ENCODE measurements at places on chromosomes 1 and 21. TPM values are rescaled to one million over a fixed set of nuclear protein-coding genes. Genes with fewer than 3 reads are reported as not detected.

DNA sequence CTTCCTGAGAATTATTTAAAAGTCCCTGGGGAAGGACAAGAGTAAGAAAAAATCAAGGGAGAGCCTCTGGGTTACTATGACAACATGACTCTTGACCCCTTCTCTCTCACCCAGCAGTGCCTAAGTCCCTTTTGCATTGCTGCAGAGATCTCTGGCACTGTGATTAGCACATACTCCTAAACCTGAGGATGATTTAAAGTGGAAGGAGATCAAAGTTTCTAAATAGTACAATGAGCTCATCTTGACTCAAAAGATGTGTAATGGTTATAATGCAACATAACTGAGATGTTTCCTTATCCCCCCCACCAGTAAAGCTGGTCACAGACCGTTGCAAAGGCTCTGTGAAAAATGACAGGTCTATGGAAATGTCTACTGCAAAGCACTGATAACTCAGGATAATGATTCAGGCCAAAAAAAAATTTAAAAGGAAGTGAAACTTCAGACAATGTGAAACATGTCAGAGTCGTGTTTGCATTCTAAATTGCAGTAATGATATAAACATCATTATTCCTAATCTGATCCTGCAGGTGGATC is 519.2 kb downstream of the KIF26B start:
- DNase-seq = peak; percentile 60

DNA sequence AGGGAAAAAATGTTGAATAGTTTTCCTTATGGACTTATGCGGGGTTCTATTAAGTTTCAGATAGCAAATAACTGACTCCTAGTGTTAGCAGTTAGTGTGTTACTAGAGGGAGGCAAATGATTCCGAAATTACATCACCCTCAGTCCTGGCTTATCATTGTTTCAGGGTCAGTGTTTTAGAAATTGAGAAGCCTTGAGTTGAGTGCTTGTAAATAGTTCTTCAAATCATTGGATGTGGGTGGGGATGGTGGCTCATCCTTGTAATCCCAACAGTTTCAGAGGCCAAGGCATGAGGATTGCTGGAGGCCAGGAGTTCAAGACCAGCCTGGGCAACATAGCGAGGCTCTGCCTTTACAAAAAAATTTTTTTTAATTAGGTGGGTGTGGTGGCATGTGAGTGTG is 21.3 kb downstream of the SOAT1 start:
- DNase-seq = peak; percentile 28

- DNase-seq = no peak
Observed at GRCh38 chr1:58398714-58399113, 147.8 kb downstream of the OMA1 start.

ATP1A4 gene
- not detected for total RNA-seq

TBX15 gene
- not detected for total RNA-seq

DNA sequence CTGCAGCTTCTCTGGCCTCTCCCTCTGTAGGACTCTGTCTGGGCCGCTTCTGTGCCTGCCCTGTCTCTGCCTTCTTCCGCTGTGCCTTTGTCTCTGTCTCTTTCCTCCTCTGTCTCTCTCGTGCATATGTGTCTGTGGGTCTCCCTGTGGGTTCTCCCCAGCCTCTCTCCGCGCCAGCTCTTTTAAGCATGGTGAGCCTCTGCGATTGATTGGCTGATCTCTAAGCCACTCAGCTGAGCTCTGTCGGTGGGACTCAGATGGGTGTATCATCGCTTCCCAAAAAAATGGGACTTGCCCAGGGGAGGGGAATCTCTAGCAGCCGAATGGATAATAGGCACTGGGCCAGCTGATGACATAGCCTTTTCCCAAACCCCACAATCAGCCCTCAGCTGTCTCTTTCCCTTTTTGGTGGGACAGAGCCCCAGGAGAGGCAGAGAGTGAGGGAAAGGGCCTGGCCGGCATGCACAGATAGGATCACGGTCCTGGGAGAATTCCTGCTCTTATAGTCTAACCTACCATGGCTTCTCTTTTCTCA is at the start of gene ADAMTS4:
TSS of gene ADAMTS4 (minus strand) at position 158 of the 535 bp plus-strand sequence. CDS start 427 bp downstream, outside the sequence.
- DNase-seq = peak; percentile 76

- no peak for DNase-seq
Observed at GRCh38 chr1:209430107-209430506, 153.4 kb upstream of the CAMK1G start.

ANGPTL7 gene
- under 0.01 TPM for total RNA-seq

C1QTNF12 gene
- 0.36 TPM for total RNA-seq

- DNase-seq = no peak
Observed at GRCh38 chr1:160646711-160647328, at the start of gene SLAMF1. TSS of gene SLAMF1 (minus strand) at chr1:160647044. CDS start at chr1:160646945, 99 bp downstream.

DNA sequence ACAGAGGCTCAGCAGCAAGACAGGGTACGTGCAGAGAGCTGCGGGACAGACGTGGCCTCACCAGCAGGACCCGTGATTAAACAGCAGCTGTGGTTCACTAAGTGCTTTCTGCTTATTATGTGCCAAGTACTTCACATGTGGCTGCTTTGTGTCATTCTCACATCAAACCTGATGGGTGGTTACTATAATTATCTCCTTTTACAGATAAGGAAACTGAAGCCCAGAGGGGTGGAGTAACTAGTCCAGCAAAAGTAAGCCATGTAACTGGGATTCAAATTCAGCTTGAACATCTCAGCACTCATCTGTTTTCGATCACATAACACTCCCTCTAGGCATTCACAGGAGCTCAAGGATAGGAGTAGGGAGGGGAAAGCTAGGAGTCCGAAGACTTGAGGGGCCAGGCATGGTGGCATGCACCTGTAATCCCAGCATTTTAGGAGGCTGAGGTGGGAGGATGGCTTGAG is 50.8 kb upstream of the CLIC4 start:
- peak; percentile 53 for DNase-seq

OR2T29 gene
- not detected for total RNA-seq

LCE2C gene
- not detected for total RNA-seq

- DNase-seq = no peak
Observed at GRCh38 chr1:115755456-115756370, 12.8 kb downstream of the CASQ2 start.

GRCh38 chr1:56190806-56191365 is 388.5 kb downstream of the PLPP3 start:
- DNase-seq = peak; percentile 40

CD2 gene
- not detected for total RNA-seq

- DNase-seq = peak; percentile 90
Observed at GRCh38 chr1:68384872-68385411, 64.8 kb downstream of the RPE65 start.

C1orf141 gene
- not detected for total RNA-seq

CYB561D1 gene
- 5.7 TPM for total RNA-seq

GRCh38 chr1:166870584-166870983 is 5.5 kb downstream of the TADA1 start:
- DNase-seq = no peak

- DNase-seq = no peak
Observed at GRCh38 chr1:165845992-165846748, 18.8 kb downstream of the UCK2 start.

DNA sequence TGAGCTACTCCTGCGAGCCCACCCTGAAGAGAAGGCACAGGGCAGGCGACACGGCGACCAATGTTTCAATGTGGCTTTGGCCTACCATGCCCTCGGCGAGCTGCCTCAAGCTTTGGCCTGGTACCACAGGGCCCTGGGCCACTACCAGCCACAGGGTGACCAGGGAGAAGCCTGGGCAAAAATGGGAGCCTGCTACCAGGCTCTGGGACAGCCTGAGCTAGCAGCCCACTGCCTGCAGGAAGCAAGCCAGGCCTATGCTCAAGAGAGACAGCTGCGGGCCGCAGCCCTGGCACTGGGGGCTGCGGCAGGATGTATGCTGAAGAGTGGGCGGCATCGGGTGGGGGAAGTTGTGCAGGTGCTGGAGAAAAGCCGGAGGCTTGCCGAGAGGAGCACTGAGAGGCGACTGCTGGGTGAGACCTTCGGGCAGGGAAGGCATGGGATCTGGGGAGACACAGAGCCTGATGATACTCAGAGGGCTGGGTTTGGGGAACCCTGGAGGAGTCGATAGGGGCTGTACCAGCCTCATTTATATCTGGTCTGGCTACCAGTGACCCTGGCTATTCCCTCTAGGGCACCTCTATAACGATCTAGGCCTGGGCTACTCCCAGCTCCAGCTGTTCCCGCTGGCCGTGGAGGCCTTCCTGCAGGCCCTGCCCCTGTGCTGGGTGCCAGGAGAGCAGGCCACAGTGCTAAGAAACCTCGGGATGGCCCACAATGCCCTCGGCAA is 2.3 kb downstream of the TTC24 start:
- no peak for DNase-seq

- DNase-seq = no peak
Observed at GRCh38 chr1:184493987-184494388, 107.2 kb downstream of the C1orf21 start.

DNA sequence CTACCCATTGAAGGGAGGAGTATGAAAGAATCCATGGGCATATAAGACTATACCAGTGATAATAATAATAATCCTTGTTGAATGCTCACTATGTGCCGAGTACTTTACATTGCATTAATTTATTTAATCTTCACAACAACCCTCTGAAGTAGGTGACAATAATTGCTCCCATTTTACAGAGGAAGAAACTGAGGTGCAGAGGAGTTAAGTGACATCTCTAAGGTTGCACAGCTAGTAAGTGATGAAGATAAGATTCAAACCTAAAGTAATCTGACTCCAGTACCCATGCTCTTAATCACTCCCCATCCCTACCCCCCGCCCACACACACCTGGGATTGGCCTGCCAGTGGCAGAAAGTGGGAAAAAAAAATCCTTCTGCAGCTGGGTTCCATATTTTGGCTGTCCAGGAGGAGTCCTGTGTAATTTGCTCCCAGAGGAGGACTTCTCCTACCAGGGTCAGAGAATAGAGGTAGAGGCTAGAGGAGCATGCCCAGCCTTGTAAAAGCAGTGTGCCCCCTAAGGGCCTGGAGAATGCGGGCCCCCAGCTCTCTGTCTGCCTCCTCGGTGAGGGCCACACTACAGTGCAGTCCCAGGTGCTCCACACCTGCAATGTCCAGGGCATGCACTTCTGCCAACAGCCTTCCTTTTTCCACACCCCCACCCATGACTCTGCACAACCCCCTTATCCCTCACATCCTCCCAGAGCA is 57.8 kb downstream of the TMEM53 start:
- no peak for DNase-seq

DNA sequence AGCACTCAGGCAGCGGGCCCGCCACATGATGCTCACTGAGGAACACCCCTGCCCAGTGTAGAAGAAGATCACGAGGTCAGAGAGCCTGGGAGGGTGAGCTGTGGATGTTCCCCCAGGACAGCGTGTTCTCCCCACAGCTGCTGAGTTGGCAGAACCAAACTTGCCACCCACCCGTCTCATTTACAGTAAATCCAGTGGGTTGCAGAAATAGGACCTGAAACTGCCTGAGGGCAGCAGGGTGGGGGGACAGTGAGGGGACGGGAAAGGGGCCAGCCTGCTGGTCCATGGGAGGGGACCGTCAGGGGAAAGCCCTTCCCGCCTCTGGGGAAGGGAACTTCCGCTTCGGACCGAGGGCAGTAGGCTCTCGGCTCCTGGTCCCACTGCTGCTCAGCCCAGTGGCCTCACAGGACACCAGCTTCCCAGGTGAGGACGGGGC is at the start of gene C1QB:
TSS of gene C1QB (plus strand) at position 356 of the 436 bp plus-strand sequence. CDS start 6,227 bp downstream, outside the sequence.
- no peak for DNase-seq

RGSL1 gene
- total RNA-seq = not detected

SERPINC1 gene
- total RNA-seq = not detected

GRCh38 chr1:184019506-184019905 is 18.0 kb downstream of the COLGALT2 start:
- no peak for DNase-seq

FAM177B gene
- total RNA-seq = not detected

RSPH1 gene
- total RNA-seq = not detected

- DNase-seq = no peak
Observed at GRCh38 chr1:88897070-88897730, 5.8 kb upstream of the GTF2B start.

DNA sequence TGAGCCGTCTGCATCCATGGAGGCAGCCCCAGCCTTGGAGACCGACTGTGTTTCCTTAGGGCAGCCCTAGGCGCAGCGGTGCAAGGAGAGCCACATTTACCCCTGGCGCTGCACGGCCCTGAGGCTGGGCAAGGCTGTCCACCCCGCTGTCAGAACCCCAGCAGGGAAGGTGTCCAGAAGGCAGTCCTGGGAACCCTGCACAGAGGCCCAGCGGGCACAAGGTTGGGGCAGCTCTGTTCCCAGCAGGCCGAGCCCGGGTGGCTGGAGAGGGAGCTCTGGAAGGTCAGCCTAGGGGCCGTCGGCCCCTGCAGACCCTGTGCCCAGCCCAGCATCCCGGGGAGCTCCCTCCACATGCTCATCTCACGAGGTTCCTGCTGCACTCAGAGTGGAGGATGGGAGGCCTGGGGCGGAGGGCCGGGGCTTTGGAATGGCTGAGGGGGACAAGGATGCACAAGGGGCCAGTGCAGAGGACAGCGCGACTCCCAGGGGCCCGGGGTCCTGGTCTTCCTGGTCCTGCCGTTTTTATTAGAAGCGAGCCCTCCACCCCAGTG is 19.9 kb upstream of the SAMD11 start:
- no peak for DNase-seq

RCAN1 gene
- 183 TPM for total RNA-seq

DNA sequence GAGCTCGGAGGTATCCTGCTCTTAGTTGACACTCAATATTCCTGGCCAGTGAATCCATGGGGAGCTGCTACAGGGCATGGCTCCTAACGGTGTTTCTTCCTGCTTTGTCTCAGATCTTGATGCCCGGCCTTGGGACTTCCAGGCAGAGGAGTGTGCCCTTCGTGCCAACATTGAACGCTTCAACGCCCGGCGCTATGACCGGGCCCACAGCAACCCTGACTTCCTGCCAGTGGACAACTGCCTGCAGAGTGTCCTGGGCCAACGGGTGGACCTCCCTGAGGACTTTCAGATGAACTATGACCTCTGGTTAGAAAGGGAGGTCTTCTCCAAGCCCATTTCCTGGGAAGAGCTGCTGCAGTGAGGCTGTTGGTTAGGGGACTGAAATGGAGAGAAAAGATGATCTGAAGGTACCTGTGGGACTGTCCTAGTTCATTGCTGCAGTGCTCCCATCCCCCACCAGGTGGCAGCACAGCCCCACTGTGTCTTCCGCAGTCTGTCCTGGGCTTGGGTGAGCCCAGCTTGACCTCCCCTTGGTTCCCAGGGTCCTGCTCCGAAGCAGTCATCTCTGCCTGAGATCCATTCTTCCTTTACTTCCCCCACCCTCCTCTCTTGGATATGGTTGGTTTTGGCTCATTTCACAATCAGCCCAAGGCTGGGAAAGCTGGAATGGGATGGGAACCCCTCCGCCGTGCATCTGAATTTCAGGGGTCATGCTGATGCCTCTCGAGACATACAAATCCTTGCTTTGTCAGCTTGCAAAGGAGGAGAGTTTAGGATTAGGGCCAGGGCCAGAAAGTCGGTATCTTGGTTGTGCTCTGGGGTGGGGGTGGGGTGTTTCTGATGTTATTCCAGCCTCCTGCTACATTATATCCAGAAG is 16.7 kb downstream of the ALX3 start:
- peak; percentile 25 for DNase-seq

CLDN17 gene
- total RNA-seq = not detected

DNA sequence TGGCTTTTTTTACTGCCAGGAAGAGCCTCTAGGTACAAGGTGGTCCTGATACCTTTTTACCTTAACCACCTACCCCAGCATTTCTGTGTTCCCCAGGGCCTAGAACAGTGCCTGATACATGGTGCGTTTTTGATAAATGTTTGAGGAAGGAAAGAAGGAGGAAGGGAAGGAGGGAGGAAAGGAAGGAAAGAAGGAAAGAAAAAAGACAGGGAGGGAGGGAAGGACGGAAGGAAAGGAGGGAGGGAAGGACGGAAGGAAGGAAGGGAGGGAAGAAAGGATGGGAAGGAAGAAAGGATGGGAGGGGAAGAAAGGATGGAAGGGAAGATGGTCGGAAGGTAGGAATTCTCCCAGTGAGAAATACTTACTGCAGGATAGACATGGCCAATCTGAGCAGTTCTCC is 12.0 kb upstream of the MAGOH start:
- no peak for DNase-seq

SLC30A2 gene
- not detected for total RNA-seq

S100A5 gene
- 0.56 TPM for total RNA-seq

PTGS2 gene
- 4.8 TPM for total RNA-seq

All from IMR-90 (cell line).